Smooth muscle cell of the umbilical artery (primary cell): ENCODE measurements at places on chromosomes 16 and 17. TPM values are rescaled to one million over a fixed set of nuclear protein-coding genes. Genes with fewer than 3 reads are reported as not detected.

The SGCA gene
- 1.5 and 2.1 TPM in 2 replicates for total RNA-seq

The MYH1 gene
- under 0.01 and 0.09 TPM in 2 replicates for total RNA-seq

The CD300E gene
- total RNA-seq: not detected in 2 replicates

The MEFV gene
- 0.14 TPM in 1 of 2 replicates, not detected in the other for total RNA-seq
